Progenitor cell of endocrine pancreas (in vitro differentiated cells): ENCODE measurements at places on chromosomes 3 and 15. TPM values are rescaled to one million over a fixed set of nuclear protein-coding genes. Genes with fewer than 3 reads are reported as not detected.
A peak's percentile ranks its signal among the peaks of the same experiment; 100 is the strongest.

GRCh38 chr3:16050641-16051467, 123.6 kb upstream of the GALNT15 start:
- no peak overlapping the region for H3K4me3 ChIP-seq
- no peaks in the 10 kb centered on the region for H3K27me3 ChIP-seq
- H3K4me1 ChIP-seq, result peaks cover 3% of the 10 kb centered on the region
- H3K36me3 ChIP-seq, result no peaks in the 10 kb centered on the region

DNA sequence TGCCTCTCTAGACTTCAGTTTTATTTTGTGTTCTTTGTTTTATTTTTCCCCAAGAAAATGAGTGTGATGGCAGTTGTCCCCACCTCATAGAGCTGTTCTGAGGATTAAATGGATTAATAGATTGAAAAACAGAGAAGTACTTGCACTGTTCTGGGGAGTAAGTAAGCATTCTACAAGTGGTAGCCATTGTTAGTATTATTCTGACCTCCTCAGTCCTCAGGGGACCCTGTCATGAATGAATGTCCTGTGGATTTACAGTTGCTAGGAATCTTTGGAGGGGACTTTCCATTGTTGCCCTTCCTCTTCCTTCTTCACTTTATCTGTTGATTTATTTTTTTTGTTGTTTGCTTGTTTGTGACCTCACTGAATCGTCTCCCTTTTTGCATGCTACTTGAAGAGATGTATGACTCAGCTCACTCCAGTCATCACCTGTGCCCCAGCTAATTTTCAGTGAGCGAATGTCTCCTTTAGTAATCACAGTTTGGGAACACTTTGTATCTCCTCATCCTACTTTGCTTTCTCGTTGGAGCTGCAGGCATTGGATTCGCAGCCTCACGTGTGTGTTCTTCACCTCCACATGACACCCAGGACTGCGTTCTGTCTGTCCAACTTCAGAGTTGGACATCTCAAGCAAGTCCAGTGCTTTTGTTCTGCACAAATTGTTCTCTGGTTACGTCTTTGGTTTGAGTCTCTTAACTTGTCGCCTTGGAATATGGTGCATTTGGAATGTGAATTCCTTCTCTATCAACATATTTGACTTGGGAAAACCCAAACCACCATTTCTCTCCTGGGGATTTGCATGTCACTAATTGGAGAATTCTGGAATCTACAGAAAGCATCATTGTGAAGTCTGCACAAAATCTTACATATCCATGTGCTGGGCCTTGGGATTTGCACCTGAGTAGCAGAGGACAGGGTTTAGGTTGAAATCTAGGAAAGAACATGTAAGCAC, 54.5 kb downstream of the LRTM1 start:
- no peak overlapping the region for H3K27ac ChIP-seq
- DNase-seq, result no peak
- no peaks in the 10 kb centered on the region for H3K4me1 ChIP-seq
- no peak overlapping the region for H3K4me3 ChIP-seq
- peaks cover 19% of the 10 kb centered on the region for H3K27me3 ChIP-seq

The FANCD2 gene
- total RNA-seq, result 26.6 and 27.1 TPM in 2 replicates

The ITPKA gene
- 0.89 and 1.0 TPM in 2 replicates for total RNA-seq

The WWTR1 gene
- total RNA-seq, result 15.0 and 18.1 TPM in 2 replicates

DNA sequence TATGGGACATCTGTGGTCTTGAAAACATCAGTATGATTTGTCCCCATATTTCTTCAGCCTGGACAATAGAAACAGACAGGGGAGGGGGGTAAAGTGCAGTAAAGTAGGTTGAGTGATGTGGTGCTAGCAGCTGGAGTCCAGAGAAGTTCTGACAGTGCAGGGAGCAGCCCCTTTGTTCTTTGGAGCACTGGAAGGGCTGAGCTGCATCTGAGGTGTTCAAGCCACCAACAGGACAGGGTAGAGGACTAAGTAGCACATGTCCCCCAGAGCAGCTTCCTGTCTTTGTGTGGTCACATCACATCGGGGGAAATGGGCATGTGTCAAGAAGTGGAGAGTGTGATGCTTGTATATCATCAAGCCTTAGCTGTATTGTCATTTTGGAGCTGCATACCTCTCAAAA, 12.1 kb downstream of the MRPS22 start:
- no peaks in the 10 kb centered on the region for H3K4me1 ChIP-seq
- peak overlapping the region; percentile 19 for H3K27ac ChIP-seq
- H3K27me3 ChIP-seq, result no peaks in the 10 kb centered on the region

The APOD gene
- not detected in 2 replicates for total RNA-seq

- H3K36me3 ChIP-seq, result no peaks in the 10 kb centered on the region
- H3K27me3 ChIP-seq, result peaks cover 2% of the 10 kb centered on the region
- H3K4me1 ChIP-seq, result peaks cover 2% of the 10 kb centered on the region
- no peak for DNase-seq
- no peak overlapping the region for H3K27ac ChIP-seq
- no peak overlapping the region for H3K4me3 ChIP-seq
Observed at GRCh38 chr15:58114812-58115211, 23.4 kb upstream of the AQP9 start.

DNA sequence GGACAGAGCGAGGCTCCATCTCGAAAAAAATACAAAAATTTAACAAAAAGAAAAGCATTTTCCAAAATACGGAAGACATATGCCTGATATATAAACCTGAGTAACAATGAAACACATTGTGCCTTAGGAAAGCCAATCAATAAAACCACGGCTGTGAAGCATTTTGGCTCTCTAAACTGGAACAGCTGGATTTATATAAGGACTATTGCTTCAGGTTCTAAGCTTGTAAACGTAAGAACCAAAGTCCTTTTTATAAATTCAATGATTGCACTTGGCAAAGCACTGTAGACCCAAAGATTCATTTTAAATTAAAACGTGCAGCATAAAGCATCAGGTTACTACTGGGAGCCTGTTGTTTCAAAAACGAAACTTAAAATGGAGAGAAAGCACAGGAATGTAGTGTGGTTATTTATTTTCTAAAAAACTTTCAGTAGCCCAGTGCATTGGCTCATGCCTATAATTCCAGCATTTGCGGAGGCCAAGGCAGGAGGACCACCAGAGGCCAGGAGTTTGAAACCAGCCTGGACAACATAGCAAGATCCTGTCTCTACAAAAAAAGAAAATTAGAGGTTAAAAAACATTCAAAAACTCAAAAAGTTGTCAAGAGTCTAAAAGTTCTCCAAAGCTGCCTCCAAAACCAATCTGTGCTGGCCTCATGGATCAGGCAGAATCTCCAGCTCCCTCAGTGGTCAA, 61.5 kb downstream of the USF3 start:
- no peaks in the 10 kb centered on the region for H3K27me3 ChIP-seq
- no peak overlapping the region for H3K4me3 ChIP-seq
- no peaks in the 10 kb centered on the region for H3K36me3 ChIP-seq
- H3K27ac ChIP-seq, result no peak overlapping the region

The OPA1 gene
- 60.8 and 61.6 TPM in 2 replicates for total RNA-seq

The CYP1A1 gene
- 1.5 and 2.8 TPM in 2 replicates for total RNA-seq

DNA sequence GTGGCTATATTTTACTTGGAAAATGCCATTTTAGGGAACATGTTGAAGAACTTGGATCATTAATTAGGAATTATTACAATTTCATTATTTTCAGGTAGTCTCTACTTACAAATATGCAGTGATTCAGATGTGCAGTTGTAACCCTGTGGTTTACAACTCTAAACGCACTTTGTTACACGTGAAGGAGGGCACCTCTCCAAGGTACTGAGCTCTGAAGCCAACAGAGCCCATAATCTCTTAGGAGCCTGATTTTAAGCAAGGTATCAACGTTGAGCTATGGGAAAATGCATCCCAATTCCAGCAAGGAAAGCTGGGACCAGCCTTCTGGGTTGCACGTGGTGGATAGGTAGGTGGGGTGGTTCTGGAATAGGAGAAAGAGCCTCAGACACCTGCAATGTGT, 81.5 kb upstream of the FAM3D start:
- no peaks in the 10 kb centered on the region for H3K27me3 ChIP-seq
- DNase-seq, result no peak
- H3K4me1 ChIP-seq, result no peaks in the 10 kb centered on the region
- H3K36me3 ChIP-seq, result no peaks in the 10 kb centered on the region
